HT-29 (cell line): ENCODE measurements at places on chromosomes 3 and 15. TPM values are rescaled to one million over a fixed set of nuclear protein-coding genes. Genes with fewer than 3 reads are reported as not detected.

The ITIH1 gene
- total RNA-seq, result 0.08 TPM in 1 of 2 replicates, not detected in the other

The NRG4 gene
- 0.31 TPM in 1 of 2 replicates, not detected in the other for total RNA-seq

The CELSR3 gene
- total RNA-seq, result 9.9 and 12.5 TPM in 2 replicates

The GOLGA8M gene
- total RNA-seq, result not detected in 2 replicates
